ENCODE measurements at places on chromosomes 13 and 19.
A peak's percentile ranks its signal among the peaks of the same experiment; 100 is the strongest.

DNA sequence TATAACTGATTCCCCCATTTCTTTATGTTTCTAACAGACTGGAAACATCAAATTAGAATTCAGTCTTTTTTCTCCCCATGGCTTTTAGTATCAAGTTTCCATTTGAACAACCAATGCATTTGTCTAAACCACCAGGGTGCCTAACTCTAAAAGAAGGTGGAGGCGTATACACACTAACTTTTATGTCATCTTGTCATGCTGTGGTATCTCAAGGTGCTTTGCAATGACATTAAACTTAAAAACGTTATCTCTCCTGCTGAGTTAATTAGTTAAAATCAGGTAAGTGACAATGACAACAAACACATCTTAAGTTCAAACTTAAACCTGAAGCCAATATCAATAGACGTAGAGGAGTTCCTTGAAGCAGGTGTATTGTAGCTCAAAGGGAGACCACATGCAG lies 1001.7 kb downstream of the PCDH17 start:
- no peak for DNase-seq

- no peak for DNase-seq
Observed at GRCh38 chr13:39375601-39376000, 227.4 kb downstream of the LHFPL6 start.

DNA sequence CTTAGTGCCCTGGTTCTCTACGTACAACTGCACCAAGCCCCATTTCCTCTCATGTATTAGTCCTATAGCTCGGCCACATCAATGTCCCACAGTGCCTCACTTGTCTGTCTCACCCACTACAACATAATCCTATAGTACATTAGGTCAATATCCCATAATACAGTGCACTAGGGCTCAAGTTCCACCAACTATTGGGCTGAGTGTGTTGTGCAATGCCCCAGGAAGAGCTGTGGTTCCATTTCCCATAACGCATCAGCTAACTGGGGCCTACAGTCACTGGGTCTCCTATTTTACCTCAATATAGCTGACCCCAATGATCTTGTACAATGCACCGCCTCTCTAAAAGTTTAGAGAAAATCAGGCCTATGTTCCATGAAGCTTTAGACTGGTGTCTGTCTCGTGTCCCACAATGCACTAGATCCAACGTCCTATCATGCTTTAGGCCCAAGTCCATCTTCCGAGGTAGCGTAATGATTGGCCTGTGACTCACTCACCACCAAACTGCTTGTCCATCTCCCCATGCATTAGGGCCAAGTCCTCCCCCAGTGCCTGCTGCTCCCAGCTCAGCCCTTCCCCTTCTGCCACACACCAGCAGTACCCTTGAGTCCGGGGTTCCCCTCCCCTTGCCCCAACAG lies 21.8 kb downstream of the TSKS start:
- DNase-seq, result no peak

GRCh38 chr19:2302319-2303210 lies 5.4 kb downstream of the LINGO3 start:
- no peak for DNase-seq

- no peak for DNase-seq
Observed at GRCh38 chr13:27774169-27774568, 18.1 kb upstream of the GSX1 start.

- no peak for DNase-seq
Observed at GRCh38 chr19:34508540-34508939, 27.0 kb downstream of the WTIP start.

DNA sequence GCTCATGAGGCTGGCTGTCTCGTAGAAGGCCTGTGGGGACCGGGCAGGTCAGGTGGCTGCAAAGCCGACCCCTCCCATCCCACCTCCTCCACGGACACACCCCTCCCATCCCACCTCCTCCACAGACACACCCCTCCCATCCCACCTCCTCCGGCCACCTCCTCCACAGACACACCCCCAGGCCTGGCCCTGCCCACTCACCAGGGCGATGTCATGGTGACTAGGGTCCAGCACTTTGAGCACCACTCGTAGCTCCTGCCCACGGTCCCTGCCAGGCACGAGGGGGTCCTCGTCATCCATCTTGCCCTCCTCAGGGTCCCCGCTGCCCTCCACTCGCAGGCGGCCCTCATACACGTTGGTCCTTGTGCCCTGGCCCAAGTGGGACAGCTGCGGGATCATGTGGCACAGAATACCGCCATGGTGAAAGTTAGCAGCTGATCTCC lies 18.8 kb downstream of the TYK2 start:
- no peak for DNase-seq

GRCh38 chr13:27076421-27076820 lies 95.2 kb downstream of the USP12 start:
- DNase-seq, result no peak

DNA sequence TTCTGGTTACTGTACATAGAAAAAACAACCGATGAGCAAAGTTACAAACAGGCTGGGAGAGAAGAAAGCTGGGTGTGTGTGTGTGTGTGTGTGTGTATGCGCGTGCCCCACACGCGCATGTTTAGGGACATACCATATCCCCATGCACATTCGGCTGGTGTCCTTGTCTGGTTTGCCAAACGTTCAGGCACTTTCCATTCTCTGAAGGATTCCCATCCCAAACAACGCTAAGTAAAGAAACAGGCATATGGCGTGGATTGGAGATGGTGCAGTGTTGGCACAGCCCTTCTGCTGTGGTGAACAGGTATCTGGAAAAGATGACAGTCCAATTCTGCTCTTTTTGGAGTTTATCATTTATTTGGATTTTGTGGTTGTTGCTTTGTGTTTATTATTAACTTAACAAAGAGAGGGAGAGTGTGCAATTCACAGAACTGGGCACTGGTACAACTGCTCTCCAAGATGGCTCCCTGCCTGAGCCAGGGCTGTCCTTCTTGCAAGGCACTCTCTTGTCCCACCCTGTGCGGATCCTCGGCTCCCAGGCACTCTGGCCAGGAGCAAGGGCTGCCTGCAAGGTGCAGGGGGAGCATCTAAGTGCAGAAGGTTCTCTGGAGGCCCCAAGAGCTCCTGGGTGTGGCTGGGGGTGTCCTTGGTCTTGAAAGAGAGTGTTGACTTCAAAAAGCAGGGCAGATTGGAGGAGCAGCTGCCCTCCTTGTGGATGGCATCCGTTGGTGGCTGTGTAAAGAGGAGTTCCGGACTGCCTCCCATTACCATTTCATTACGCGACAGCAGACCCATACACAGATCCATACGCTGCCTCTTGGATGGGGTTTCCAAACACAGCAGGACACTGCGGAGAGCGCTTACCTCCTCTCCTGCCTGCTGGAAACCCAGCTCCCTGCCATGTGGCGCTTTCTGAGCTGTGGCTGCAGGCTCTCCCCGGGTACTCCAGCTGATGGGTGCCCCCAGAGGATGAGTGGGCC lies 263.1 kb downstream of the ZNF536 start:
- DNase-seq, result peak; percentile 65

DNA sequence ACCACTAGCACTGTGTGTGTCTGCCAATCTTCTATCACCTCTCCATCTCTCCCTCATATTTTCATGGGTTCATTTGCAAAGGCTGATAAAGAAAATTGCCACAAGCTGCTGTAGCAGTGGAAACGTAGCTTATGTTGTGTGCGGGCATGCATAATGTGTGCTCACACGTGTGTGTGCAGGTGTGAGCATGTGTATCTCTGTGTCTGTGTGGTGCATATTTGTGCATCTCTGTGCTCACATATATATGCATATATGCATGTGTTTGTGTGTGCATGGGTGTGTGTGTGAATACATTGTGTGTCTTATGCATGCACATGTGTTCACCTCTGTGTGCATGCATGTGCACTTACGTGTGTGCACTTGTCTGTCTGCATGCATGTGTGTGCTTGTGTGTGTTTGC lies 181.8 kb upstream of the UBL3 start:
- no peak for DNase-seq

GRCh38 chr13:61954092-61954491 lies 538.4 kb upstream of the PCDH20 start:
- DNase-seq, result no peak

- no peak for DNase-seq
Observed at GRCh38 chr19:50694815-50695145, 24.8 kb downstream of the SHANK1 start.

GRCh38 chr13:110116072-110116487 lies 190.9 kb downstream of the COL4A1 start:
- DNase-seq, result no peak

DNA sequence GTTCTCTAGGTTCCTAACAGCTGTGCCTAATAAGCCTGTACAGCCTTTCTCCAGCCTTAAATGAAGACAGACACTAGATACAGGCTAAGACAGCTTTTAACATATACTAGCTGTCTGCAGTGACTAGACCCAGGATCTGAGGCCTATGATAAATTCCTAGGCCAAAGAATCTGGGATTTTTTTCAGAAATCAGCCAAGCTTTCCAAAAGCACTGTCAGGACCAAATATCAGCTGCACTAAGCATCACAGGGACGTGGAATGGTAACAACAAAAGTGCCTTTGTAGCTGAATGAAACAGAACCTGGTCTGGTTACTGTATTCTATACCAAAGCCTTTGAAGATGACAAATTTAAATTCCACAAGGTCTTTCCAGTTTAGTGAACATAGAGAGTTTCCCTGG lies 77.9 kb upstream of the DOCK9 start:
- DNase-seq, result no peak

DNA sequence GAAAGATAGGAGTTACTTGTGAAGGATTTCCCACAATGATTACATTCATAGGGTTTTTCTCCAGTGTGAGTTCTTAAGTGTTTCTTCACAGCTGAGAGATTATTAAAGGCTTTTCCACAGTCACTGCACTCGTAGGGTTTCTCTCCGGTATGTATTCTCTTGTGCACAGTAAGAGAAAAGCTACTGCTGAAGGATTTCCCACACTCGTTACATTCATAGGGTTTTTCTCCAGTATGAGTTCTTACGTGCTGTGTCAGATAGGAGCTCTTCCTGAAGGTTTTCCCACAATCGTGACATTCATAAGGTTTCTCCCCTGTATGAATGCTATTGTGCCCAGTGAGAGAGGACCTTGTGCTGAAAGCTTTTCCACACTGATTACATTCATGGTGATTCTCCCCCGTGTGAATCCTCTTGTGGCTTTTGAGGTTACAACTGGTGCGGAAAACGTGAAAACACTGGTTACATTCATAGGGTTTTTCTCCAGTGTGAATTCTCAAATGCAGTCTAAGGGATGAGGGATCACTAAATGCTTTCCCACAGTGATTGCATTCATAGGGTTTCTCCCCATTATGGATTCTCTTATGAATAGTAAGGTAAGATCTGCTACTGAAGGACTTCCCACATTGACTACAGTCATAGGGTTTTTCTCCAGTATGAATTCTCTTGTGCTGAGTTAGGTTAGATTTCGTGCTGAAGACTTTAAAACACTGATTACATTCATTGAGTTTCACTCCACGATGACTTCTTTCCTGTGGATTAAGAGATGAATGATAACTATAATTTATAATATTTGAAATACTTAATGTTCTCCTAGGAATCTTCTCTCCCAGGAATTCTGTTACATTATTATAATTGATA lies 20.6 kb downstream of the ZNF558 start:
- DNase-seq, result no peak

Measured in cerebellar nuclear complex (tissue), 1 donor.